ENCODE measurements at places on chromosomes 2 and 18.

DNA sequence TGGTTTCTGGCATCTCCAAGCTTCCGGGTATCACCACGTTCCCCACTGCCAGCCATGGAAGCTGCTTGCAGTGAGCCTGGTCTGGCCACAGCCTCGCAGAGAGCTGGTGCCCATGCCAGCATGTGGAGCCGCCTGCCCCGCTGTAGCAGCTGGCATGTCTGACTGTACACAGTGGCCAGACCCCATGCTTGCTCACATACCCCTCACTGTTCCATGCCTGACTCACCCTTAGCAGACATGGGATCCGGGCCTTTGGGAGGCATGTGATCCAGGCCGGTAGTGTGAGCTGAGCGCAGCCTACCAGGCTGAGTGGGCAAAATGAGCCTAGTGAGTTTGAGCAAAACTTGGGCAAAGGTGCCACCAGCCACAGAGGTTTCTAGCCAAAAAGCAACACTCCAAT, 18.8 kb upstream of the RPRD1A start:
- DNase-seq = no peak

DNA sequence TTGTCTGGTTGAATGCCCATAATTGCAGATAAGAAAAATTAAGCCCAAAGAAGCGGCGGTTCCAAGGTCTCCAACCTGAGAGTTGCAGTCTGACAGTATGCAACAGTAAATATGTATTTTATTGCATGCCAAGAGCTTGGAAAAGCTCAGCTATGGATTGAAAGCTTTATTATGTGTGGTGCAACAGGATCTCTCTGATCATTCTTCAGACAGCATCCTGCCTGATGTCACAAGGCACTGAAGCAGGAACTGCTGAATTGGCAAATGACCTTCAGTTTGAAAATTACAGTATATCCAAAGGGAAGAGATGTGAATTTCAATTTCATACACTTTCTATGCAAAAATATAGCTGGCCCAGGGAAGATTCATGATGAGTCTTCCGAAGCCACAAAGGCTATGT, 42.5 kb downstream of the DOCK10 start:
- no peak for DNase-seq

- no peak for DNase-seq
Measured at GRCh38 chr2:219688560-219689445, 61.4 kb downstream of the SLC4A3 start.

DNA sequence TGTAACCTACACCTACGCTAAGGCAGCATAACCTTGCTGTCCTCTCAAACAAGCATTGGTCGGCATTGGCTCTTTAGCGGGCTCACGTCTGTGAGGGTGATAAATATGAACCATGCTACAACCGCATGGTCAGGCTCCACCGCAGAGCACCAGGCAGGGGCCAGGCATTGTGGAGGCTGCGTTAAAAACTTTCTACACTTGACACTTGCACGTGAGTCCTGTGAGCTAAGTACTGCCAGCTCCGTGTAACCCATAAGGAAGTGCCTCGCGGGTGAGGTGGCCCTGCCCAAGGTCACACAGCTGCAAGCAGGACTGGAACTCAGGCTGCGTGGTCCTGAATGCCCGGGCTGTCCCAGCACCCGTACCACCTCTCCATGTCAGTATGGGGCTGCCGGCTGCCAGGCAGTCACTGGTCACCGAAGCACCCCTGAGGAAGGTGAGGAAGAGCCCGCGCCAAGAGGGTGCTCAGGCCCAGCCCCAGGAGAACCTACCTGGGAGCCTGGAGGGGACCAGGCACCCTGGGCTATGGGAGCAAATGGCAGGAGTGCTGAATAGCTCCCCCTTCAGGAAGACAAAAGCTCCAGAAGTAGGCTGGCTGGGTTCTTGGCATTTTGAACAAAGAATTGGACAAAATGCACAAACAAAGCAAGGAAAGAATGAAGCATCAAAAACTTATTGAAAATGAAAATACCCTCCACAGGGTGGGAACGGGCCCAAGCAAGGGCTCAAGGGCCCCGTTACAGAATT, 271.1 kb upstream of the RAB6C start:
- no peak for DNase-seq

DNA sequence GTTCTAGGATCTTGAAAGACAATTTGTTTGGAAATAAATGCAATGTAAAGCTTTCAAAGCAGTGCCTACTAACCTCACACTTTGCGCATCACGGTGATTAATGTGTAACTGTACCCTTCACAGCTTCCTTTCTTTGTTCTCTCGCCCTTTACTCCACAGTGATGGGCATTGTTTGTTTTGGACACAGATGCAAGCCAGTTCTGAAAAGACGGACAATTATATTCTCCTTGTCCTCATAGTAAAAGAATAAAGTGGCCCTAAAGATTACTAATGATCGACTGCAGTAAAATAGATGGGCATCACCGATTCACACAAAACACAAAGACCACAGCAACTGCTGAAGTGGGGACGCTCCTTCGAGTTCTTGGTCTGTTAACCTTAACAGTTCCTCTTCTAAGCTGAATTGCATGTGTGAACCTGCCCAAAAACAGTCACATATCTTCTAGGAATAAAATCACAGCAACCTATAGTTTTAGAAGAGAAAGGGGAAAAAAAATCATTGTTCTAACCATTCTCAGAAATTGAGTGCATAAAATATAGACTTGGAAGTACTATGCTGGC, 7.7 kb downstream of the L3MBTL4 start:
- no peak for DNase-seq

DNA sequence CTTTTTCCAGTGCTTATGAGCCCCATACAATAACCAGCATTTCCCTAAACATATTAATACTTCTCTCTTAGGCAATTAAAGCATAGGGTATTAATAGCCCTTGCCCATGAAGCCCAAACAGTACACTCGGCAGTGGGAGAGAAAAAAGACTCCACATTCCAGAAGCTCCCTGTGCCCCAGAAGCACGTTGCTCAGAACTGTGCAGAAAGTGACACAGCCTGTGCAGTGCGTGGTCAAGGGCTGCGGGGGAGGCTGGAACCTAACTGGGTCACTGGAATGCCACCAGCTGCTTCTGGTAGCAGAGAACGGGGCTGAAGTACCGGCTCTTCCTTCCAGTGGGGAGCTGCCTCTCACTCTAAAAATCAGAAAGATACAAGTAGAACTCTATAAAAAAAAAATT, 32.7 kb downstream of the EIPR1 start:
- no peak for DNase-seq

DNA sequence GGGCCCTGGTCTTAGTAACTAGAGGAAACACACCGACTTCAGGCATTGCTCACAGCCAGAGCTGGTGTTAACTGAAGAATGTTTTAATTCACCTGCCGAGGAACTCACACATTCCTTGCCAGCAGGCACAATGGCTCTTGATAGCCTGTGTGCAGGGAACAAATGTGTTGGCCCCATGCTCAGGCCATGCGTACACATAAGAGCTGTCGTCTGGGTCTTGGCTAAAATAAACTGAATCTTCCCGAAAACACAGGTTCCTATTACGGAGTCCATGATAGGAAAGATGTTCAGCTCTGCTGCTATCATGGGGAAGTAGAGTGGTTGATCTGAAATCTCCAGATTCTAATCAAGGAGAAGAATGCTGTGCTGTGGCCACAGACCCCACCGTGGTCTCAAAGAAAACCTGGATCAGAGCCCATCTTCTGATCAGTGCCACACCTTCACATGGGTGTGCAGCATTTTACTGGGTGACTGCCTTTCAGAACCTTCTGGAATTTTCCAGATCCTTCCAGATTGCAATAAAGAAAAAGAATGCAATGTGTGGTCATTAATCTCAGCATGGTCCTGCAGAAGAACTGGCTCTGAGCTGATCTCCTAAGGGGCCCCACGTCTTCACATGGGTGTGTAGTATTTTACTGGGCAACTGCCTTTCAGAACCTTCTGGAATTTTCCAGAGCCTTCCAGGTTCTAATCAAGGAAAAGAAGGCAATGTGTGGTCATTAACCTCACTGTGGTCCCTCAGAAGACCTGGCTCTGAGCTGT, 17.2 kb downstream of the MBP start:
- no peak for DNase-seq

GRCh38 chr2:202042444-202042843, 8.8 kb downstream of the FZD7 start:
- DNase-seq = no peak

DNA sequence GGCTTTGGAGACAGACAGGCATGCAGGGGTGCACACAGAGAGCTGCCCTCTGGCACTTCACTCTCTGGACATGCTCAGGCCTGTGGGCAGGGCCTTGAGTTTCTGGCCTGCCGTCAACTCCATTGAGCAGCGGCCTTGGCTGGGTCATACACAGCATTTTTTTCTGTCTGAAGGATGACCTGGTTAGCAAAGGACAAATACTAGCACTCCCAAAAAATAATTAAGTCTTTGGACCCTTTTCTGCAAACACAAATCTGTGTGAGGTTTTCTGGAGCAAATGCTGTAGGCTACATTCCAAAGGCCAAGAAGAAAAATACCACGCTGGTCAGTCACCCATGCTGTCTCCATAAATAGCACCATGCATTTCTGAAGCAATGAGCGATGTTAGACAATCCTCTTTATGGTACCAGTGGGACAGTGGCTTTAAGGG, 124.7 kb upstream of the CTAGE1 start:
- no peak for DNase-seq

DNA sequence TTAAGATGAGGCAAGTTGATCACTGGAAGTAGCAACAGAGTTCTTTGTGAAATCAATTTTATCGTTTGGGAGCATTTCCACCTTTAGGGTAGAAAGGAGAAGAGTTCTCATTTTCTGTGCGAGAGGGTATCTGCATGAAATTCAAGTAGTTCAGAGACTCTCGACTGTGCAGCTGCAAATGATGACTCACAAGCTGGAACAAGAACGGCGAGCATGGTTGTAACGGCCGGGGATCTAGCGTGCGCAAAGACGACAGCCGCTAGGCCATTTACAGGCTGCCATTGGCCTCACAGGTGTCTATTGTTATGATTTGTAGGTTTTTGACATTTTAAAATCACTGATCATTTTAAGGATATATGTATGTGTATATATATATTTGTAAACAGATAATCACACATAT, 5.2 kb downstream of the KLHL29 start:
- DNase-seq = no peak

DNA sequence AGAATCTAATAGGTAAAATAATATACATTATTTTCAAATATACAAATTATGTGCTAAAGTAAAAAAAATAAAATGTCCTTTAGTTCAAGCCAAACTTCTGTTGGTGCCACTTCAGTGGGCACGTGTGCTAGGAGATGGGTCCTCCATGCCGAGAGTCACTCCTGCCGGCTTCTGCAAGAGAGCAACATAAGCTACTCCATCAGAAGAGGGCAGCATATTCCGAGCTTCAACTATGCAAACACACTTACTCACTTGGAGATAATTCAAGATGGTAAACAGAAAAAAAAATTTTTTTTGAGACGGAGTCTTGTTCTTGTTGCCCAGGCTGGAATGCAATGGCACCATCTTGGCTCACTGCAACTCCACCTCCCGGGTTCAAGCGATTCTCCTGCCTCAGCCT, 24.4 kb downstream of the CNOT11 start:
- no peak for DNase-seq

Measured in stimulated activated CD4-positive, alpha-beta T cell treated with anti-CD3 and anti-CD28 coated beads, Interleukin-12 subunit alpha, Interleukin-12 subunit beta, amount 100 ng/mL, for 4 hours (primary cell).